Stimulated activated CD4-positive, alpha-beta T cell treated with anti-CD3 and anti-CD28 coated beads, Interleukin-4, amount 100 ng/mL, for 4 hours (primary cell): ENCODE measurements at places on chromosomes 7 and 10.

GRCh38 chr10:64537928-64538327 lies 1016.7 kb downstream of the REEP3 start:
- DNase-seq = no peak

- no peak for DNase-seq
Observed at GRCh38 chr10:32161586-32161985, 105.4 kb upstream of the KIF5B start.

- DNase-seq = no peak
Observed at GRCh38 chr7:132854238-132854637, 227.7 kb downstream of the CHCHD3 start.

DNA sequence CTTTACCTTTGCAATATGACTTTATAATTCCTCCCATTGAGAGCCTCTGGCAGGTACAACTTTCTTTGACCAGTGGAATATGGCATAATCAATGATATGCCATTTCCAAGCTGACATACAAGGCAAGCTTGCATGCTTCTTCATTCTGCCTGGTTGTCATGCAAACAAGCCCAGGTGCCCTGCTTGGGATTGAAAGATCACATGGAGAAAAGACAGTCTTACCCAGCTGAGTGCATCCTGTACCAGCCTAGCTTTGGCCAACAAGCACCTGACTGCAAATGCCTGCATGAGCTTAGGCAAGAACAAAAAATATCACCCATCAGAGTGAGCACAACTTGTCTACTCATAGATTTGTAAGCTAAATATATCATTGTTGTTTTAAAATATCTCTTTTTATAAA lies 82.9 kb upstream of the KCND2 start:
- no peak for DNase-seq

- DNase-seq = no peak
Observed at GRCh38 chr10:79413196-79413595, 32.2 kb downstream of the ZCCHC24 start.

- no peak for DNase-seq
Observed at GRCh38 chr7:96235281-96235680, 86.6 kb downstream of the SLC25A13 start.

GRCh38 chr10:7480742-7481367 lies 70.0 kb upstream of the SFMBT2 start:
- no peak for DNase-seq

GRCh38 chr7:129376076-129376777 lies 58.0 kb upstream of the STRIP2 start:
- DNase-seq = peak; percentile 30
